ENCODE measurements at places on chromosomes 11 and 22. TPM values are rescaled to one million over a fixed set of nuclear protein-coding genes. Genes with fewer than 3 reads are reported as not detected.

PI4KA gene
- 42.0 TPM for total RNA-seq

NTM gene
- 1.2 TPM for total RNA-seq

NLRP14 gene
- 0.11 TPM for total RNA-seq

CARD16 gene
- 8.7 TPM for total RNA-seq

CD44 gene
- 26.4 TPM for total RNA-seq

MN1 gene
- total RNA-seq: 8.1 TPM

SRRD gene
- 21.5 TPM for total RNA-seq

P2RY2 gene
- total RNA-seq: 9.5 TPM

LBHD1 gene
- total RNA-seq: 3.4 TPM
